ENCODE measurements at places on chromosomes 6 and 20.

DNA sequence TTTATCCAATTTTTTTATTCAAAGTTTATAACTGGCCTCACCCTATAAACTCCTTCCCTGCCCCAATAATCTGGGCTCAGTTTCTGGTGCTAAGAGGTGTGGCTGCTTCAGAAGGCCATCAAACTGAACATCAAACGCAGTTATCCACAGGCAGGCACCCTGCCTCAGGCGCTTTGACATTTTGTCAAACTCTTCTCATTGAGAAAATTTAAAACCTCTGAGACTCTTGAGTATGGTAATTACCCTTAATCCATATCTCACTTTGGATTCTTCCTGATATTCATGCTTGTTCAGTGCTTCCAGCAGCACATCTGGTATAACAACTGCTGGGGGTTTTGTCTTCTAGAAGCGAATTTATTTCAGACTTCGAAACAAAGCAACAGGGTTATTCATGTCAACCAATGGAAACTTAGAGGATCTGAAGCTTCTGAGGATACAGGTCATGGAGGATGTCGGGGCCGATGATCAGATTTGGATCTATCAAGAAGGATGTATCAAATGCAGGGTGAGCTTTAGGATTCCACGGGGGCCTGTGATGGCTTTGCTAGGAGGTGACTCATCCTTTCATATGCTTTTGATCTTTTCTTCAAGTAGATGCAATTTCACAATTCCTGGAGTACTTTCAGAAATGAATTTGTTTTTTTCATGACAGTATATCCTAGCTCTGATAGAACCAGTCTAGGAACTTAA, 68.2 kb downstream of the RTN4IP1 start:
- no peak for DNase-seq

DNA sequence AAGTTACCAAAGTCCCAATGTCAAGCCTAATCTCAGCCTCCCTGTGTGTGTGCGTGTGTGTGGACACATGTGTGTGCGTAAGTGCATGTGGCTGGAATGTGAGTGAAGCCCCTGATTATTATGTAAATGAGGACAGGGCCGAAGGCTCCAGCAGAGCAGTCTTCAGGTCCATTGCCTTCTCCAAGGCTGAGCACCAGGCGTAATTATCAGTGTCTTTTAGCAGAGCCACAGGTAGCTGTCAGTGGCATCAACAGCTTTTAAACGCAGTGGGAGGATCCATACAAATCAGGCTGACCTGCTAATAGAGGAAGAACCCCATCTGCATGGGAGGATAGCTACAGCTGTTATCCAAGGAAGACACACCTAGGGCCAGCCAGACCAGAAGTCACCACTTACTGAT, 324.3 kb upstream of the MOCS1 start:
- DNase-seq, result no peak

- DNase-seq, result no peak
Measured at GRCh38 chr6:47631269-47631772, 67.1 kb upstream of the ADGRF4 start.

DNA sequence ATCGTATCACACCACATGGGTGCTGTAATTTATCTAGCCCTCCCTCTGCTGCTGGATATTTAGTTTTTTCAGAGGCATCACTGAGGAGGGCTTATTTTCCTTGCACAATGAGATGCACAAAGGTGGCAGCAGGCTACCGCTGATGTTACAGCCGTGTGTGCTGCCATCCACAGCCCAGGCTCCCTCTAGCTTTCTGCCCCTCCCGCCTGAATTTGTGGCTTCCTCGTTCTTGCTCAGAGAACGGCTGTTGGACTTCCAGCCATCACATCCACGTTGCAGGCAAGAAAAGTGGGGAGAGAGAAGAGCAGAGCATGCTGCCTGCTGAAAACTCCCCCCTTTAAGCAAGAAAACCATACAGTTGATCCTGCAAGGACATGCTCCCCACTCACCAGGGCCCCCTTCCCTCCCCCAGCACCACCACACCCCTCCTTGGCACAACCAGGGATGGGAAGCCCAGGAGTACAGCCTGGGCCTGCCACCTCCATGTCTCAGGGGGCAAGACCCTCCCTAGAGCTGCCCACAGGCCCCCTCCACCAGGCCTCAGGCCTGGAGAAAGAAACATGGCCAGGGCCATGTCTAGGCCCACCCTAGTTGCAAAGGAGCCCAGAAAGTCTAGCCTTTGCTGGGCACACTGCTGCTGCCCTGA, 102.6 kb downstream of the MRPL14 start:
- no peak for DNase-seq

GRCh38 chr6:52877168-52877567, 32.3 kb downstream of the GSTA3 start:
- no peak for DNase-seq
